ENCODE measurements at places on chromosomes 3 and 15.

GRCh38 chr3:70840106-70840870 is 527.9 kb upstream of the MDFIC2 start:
- DNase-seq, result peak; percentile 4

GRCh38 chr15:69868756-69869155 is 229.0 kb downstream of the TLE3 start:
- no peak for DNase-seq

DNA sequence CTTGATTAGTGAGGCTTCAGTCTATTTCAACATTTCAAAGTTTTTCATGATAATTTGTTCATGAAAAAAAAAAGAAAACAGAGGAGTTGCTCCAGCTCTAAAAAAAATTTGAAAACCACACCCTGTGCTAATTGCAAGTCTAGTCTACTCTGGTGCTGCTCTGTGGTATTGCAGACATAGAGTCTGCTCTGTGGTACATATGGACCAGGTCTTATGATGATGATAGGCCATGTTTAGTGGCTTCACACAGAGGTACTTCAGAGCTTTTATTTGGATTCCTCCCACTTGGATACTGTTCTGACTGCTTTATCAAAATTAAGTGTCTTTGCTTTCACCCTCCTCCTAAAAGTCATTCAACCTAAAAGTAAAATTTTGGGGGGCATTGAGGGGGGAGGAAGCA is 160.8 kb downstream of the ALCAM start:
- DNase-seq, result peak; percentile 68

GRCh38 chr15:39887211-39887610 is 32.9 kb downstream of the GPR176 start:
- DNase-seq, result no peak

- DNase-seq, result no peak
These were observed 293.9 kb downstream of the CADM2 start for GRCh38 chr3:85252686-85253085.

DNA sequence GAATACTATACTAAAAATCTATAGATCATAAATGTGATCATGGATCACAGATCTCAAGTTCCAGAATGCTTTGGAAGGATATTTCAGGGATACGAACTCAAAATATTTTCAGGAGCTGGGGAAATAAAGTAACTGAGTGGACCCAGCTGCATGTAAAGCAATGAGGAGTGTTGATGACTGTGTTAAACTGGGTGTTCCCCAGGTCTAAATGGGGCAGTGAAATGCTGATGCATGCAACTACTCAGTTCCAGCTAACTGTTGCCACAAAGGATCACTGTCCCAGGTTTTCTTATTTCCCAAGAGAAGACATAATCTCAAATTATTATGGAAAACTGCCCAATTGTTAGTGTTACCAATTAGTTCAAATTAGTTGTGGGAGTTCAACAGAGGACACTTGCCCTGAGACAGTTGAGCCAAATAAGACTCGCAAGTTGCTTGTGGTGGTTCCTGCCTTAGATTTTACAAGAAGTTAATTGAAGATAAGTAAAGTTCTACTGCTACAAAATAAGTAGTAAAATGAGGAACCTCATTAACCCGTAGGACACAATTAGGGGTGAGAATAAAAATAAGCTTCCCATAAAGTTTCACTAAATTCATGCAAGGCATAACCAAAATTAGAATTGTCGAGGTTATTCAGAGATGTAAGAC is 66.3 kb upstream of the IL12A start:
- no peak for DNase-seq

- no peak for DNase-seq
These were observed 66.9 kb downstream of the SLCO2A1 start for GRCh38 chr3:133962849-133963248.

- DNase-seq, result no peak
These were observed 3.4 kb downstream of the LINGO1 start for GRCh38 chr15:77629070-77630030.

- DNase-seq, result no peak
These were observed 30.9 kb downstream of the EAF1 start for GRCh38 chr3:15458212-15458780.

GRCh38 chr15:74449643-74450205 is 11.2 kb downstream of the UBL7 start:
- no peak for DNase-seq

- DNase-seq, result no peak
These were observed 964.9 kb upstream of the NR2F2 start for GRCh38 chr15:95365511-95366107.

DNA sequence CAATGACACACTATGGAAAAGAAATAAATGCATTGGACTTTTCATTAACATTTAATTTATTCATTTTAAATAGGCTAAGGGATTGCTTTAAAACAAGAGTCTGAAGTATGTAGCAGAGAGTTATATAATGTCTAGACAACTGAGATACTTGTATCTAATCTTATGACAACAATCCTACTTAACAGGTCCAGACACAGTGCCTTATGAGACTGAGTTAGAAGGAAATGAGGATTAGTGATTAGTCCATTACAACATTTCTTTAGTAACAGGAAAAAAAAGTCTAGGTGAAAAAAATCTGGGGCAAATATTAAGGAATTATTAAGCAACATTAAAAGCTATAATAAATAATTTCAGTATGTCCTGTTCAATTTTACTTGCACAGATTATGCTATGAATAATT is 140.6 kb downstream of the MEIS2 start:
- DNase-seq, result no peak

DNA sequence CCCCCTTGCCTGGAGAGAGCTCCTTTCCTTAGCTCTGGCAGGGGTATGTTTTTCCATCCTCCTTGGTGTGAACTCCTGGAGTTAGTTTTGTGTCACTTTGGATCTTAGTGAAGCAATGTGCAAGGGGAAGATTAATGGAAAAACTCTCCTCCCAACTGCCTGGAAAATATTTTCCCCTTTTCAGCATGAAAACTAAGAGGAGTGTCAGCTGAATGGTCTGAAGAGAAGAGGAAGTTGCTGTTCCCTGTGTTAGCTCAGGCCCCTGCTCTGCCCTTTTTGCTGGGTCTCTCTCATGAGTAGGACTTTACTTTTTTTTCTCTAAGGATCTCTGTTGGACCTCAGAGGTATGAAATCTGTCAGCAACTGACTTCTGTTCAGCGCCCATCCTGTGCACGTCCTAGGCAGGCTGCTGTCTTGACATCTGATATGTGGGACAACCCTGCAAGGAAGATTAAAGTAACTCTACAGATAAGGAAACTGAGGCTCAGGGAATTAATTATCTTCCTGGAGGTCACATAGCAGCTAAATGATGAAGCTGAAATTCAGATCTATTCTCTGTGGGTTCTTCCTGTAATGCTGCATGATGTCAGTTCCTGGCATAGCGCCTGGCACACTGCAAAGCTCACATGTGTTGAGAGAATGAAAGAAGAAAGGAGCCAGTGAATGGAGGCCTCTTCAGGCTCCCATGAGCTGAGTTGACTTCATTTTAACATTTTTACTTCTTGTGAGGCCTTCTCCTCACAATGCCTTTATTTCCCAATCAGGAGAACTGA is 109.7 kb upstream of the GALNT15 start:
- no peak for DNase-seq

DNA sequence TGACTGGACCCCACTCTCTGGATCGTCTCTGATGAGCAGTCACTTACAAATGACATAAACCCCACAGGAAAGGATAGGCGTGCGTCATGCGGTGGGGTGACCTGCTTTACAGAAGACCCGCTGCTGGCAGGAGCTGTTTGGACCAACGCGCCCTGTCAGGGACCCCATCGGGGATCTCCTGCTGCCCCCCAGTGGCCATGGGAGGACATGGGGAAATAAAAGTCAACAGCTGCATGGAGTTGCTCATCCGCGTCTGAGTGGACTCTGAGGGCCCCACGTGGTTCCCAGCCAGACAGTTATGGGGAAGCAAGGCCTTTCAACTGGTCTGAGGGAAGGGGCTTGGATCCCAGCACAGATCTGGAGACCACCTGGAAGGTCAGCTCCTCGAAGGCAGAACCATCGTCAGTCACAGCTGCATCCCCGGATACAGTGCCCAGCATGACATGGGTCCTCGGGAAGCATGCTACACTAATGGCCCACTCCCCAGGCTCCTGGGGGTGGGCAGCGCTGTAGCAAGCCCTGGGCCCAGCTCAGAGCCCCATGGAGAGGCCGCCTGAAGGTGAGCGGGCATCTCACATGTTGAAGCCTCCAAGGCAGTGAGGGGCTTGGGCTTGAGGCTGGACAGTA is 32.1 kb downstream of the PTH1R start:
- peak; percentile 64 for DNase-seq
